NCI-H1105 treated with DMSO at 0.1 percent for 48 hours (cell line): ENCODE measurements at places on chromosomes 3 and 15.

- no peak for DNase-seq
These were observed 566.0 kb downstream of the GBE1 start for GRCh38 chr3:81195478-81195877.

DNA sequence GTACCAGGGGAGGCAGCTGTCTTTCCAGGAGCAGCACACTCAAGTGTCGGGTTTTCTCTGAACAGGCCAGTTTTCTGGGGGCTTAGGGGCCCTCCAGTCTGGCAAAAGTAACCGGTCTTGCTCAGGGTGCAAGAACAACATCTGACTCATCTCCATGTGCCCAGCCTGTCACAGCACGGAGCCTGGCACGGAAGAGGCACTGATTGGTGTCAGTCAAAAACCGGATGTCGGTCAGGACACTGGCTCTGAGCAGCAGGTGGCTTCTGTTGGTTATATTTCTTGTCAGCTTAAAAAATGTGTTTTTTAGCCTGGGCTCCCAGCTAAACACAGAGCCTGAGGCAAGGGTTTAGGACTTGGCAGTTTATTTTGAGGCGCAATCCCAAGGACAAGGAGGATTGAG lies 139.9 kb downstream of the FBLN2 start:
- no peak for DNase-seq

- DNase-seq, result no peak
These were observed 1292.6 kb downstream of the SI start for GRCh38 chr3:163785693-163786092.

DNA sequence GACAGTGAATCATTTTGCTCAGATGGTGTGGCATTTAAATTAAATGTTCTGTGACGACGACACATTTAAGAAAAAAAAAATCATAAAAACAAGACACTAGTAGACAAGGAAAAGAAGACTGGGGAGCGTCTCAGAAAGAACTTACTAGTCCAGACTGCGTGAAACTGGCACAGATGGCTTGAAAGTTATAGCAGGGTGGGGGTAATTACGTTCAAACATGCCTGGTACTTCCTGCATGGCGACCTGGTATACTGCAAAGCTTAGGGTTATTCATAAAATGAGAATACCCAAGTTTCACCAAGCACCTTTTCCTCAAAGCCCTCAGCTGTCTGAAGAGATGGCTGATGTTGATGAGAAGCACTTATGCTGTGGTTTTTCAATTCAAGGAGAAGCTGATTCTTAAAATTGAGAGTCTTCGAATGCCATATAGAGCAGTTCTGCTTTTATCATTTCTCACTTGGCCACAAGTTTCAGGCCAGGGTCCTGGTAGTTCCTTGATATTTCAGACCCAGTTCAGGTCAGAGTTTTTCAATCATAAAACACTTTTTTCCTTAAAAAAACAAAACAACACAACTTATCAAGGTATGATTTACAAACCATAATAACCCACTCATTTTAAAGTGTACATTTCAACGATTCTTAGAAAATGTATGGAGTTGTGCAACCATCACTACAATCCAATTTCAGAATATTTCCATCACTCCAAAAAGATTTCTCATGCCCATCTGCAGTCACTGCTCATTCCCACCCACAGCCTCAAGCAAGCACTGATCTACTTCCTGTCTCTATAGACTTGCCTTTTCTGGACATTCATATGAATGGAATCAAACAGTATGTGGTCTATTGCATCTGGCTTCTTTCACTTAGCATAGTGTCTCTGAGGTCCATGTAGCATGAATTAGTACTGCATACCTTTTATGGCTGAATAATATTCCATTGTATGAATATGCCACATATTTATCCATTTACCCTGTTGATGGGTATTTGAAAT lies 24.7 kb downstream of the PCOLCE2 start:
- no peak for DNase-seq

DNA sequence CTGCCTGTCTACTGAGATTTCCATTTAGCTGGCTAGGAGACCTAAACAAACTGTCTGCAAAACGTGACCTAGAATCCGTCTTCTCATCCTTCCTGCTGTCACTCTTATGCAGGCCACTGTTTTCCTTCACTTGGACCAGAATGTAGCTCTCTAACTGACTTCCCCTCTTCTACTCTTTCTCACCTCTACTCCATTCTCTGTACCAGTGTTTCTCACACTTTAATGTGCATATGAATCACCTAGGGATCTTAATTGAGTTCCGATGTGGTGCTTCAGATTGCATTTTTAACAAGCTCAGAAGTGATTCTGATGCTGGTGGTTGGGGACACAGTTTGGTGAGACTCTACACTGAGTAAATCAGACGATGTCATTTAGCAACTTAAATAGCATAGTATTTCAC lies 1.6 kb upstream of the GBE1 start:
- no peak for DNase-seq
